Left renal pelvis (tissue), 4 donors: ENCODE measurements at places on chromosomes 16 and 17.

- no peak for DNase-seq
Observed at GRCh38 chr17:10270258-10270657, 71.9 kb upstream of the GAS7 start.

DNA sequence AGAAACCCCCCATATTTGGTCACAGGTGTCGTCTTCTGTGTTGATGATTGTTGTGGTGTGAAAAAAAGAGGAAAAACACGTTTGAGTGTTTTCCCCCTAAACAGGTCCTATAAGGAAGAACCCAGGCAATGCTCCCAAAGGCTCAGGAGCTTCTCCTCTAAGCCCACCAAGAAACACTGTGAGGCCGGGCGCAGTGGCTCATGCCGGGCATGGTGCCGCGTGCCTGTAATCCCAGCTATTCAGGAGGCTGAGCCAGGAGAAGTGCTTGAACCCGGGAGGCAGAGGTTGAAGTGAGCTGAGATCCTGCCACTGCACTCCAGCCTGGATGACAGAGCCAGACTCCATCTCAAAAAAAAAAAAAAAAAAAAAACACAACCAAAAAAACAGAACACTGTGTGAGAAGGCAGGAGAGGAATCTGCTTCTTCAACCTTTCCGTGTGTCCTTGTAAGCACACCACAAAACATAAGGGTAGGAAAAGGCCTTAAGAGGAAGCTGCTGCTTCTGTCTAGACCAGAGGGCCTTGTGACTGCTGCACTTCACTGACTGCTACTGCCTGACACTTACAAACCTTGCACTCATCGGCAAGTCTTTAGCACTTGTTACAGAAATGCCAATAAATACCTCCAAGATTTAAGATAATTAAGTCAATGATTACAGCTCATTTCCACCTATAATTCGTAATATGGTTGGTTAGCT, 9.3 kb downstream of the JPT1 start:
- DNase-seq: no peak

- DNase-seq: no peak
Observed at GRCh38 chr16:72112906-72113615, 19.4 kb downstream of the DHX38 start.

GRCh38 chr16:60945225-60945624, 1091.0 kb downstream of the CDH8 start:
- DNase-seq: no peak

- DNase-seq: no peak
Observed at GRCh38 chr16:27495191-27495590, 54.5 kb downstream of the GTF3C1 start.

- no peak for DNase-seq
Observed at GRCh38 chr17:18323507-18324139, 8.5 kb downstream of the SMCR8 start.

DNA sequence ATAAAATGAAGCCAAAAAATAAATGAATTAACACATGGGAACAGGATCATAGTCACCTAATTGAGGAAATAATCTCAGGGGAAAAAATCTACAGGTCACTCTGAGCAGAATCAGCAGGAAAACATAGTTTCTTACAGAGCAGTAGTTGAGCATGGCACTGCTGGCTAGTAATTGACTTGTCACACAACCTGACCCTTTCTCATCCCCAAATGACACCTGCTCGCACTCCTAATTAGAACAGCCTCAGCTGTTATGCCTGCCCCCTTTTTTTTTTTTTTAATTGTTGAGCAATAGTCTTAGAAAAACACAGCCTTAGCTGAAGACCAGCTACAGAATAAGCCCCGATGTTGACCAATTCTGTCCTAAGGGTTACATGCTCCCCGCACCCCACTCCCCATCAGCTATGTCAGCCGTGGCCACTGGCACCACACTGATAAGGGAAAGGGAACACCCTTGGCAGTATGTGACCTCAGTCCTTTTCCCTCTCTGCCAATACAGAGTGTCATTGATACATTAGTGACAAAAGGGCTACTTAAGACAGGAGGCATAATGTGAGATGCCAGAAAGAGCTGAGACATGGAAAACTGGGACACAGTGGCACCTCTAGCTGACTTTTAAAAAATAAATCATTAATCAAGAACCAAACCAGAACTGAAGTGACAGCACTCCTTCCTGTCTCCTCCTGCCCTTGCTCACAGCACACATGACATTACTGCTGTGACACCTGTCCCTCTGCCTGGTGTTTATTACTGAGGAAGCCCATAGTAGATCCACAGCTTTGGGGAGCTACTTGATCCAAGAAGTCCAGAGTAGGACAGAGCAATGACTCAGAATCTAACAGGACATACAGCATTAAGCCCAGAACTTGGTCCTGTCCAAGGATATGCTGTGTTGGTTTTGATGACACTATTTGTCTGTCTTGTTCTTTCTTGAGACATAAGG, 41.7 kb downstream of the WDR59 start:
- DNase-seq: no peak

GRCh38 chr17:15957608-15958307, 12.8 kb downstream of the ADORA2B start:
- DNase-seq: no peak

DNA sequence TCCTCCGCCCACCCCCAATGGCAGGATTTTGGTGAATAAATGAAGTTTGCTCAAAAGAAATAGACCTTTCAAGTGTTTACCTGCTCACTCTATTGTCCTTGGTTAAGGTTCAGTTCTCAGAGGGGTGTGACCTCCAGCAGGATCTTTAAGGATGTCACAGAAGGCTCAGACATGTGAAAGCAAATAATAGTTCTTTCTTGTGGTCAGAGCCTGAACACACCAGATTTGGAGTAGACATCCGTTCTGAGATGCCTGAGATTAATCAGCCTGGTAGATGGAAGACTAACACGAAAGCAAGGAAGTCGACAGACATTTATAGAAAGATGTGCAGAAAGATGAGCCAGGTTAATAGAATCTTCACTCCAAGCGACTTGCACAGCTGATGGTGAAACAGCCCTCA, 557.9 kb upstream of the CDH11 start:
- no peak for DNase-seq

DNA sequence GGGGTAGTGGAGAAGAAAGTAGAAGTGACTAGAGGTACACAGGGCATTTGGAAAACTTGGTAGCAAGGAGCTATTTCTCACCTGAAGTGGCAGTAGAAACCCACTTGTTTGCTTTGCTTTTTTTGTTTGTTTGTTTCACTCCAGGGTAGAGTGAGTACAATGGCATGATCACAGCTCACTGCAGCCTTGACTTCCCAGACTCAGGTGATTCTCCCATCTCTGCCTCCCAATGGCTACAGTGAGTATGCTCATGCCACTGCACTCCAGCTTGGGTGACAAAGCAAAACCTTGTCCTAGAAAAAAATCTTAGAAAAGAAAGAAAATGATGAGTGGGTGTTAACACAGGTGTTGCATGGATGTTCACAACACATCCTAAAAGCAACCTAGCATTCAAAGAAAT, 40.4 kb downstream of the SCNN1G start:
- no peak for DNase-seq

GRCh38 chr17:5680766-5681165, 96.5 kb upstream of the NLRP1 start:
- no peak for DNase-seq

DNA sequence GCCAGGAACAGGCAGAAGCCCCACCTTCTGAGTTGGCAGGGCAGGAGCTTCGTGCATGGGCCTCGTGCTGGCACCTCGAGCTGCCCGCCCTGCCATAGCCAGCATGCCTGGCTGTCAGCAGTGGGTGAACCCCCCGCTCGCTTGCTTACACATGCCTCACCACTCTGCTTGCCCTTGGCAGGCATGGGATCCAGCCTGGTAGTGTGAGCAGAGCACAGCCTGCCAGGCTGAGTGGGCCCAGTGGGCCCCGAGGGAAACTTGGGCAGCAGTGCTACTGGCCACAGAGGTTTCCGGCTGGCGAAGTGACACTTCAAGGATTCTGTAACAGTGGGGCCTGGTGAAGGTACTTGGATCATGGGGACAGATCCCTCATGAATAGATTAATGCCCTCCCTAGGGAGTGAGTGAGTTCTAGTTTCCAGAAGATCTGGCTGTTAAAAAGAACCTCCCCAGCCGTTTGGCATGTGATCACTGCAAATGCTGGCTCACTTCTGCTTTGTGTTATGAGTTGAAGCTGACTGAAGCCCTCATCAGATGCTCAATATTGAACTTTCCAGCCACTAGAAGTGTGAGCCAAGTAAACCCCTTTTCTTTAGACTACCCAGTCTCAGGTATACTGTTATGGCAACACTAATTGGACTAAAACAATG, 114.7 kb downstream of the BCAS3 start:
- no peak for DNase-seq

DNA sequence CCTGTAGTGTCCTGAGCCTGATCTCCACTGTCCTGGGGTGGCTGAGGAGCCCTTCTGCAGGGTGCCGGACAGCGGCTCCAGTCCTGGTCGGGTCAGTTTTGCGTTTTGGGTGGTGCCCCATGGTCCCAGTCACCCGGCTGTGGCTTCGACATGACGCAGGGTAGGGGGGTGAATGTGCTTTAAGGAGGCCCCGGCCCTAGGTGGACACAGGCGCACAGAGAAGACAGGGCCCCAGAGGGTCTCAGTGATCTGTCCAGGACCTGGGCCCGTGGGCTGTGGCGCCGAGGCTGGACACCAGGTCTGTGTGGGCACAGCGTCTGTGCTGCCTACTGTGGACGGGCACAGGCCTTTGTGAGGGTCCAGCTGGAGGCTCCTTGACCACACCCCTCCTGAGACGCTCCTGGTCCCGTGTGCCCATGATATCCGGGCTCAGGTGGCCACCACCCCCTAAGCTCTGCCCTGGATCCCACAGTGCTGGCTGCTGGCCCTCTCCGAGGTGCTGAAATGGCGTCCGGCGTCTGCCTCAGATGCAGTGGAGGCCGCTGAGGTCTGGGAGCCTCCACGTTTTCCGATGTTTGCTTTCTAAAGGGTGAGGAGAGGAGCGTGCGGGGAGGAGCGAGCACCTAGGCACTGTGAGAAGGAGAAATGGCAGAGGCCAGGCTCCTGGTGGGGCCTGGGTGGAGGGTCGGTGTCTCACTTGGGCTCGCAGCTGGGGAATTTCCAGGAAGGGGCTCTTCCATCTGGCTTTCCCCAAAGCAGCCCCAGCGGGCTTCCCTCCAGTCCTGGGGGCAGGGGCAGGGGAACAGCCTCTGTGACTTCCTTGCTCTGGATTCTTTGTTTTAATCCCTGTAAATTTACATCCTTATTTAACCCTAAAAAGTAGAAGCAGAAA, 56.1 kb upstream of the ACSF3 start:
- peak; percentile 37 for DNase-seq

- no peak for DNase-seq
Observed at GRCh38 chr16:81823111-81823510, 44.0 kb downstream of the PLCG2 start.

DNA sequence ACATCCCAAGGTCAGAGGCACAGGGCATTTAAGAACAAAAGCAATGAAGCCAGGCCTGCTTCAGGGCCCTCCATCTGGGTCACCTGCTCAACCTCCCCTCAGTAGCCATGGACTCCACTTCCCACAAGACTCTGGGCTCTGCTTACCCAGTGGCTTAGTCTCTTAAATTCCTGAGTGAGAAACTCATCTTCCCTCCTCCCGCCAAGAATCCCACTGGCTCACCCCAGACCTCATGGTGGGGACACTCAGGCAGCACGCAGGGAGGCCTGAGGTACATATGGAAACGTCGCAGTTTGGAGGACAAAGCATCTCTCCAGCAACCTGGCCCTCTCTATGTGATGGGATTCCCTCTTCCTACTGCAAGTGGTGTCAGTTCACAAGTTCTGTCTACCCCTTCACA, 326.7 kb upstream of the CDH5 start:
- DNase-seq: no peak

- DNase-seq: no peak
Observed at GRCh38 chr16:83348991-83349390, 458.8 kb upstream of the HSBP1 start.

DNA sequence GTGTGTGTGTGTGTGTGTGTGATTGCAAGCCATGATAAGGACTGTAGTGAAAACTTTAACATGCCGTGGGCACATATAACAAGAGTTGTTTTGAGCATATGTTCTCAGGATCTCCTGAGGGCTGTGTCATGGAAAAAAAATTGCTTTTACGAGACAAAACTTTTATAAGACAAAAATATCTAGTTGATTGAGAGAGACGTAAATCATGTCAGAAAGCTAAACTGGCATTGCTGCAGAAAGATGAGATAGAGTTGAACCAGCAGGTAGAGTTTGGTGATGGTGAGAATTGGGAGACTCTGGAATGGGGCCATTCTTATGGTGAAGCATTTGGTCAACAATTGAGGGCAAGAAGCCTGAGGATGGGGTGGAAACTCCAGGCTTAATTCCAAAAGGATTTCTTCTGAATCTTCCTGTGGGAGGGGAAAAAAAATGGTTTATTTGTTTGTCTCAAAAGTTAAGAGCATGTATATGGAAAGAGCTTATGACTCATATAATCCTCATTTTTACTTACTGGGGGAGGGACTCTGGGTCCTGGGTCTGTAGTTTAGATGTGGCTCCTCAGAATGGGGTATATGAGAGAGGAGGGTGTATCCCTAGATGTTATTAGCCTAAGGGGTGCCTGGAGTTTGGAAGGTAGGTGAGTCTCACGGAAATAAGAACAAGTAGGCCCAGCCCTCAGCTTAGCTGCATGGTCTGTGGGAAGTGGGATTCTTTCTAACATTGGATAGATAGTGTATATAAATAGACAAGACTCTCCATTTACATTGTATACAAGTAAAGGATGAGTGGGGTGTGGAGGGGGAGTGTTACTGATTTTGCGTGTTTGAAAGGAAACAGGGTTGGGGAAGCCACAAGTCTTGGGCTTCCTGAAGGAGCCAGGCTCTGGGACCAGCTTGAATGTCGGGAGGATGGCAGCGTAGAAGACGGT, 7.1 kb downstream of the MINK1 start:
- DNase-seq: no peak

DNA sequence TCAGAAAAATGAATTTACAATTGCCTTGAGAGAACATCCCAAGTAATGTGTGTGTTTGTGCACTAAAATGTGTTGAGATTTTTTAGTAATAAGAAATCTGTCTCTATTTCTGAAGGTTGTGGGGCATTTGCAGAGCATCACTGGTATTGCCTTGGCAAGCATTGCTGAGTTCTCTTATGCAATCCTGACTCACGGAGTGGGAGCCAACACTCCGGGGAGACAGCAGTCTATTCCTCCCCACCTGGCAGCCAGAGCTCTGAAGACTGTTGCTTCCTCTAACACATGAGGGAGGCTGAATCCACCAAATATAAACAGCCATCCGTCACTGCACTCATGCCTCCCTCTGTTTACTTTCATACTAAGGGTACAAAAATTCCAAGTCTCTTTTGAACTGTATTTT, 10.6 kb downstream of the CNTD1 start:
- no peak for DNase-seq

DNA sequence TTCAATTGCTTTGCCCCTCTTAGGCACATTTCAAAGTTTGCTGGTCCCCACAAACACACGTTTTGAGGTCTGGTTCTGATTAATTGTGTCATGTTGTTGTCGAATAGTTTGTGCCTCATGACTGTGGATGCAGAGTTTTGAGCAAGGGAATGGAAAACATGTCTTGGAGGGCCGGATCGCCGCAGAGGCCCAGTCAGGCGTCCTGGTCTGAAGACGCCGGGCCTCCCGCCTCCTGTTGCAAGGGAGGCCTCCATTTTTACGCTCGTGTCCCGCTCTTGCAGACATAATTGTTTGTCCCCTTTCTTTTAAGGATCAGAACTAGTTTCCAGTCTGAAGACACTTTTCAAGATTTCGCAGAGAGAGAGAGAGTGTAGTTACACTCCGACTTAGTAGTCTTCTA, 3.2 kb downstream of the NTN1 start:
- DNase-seq: no peak
